ENCODE measurements at places on chromosomes 16 and 17.

DNA sequence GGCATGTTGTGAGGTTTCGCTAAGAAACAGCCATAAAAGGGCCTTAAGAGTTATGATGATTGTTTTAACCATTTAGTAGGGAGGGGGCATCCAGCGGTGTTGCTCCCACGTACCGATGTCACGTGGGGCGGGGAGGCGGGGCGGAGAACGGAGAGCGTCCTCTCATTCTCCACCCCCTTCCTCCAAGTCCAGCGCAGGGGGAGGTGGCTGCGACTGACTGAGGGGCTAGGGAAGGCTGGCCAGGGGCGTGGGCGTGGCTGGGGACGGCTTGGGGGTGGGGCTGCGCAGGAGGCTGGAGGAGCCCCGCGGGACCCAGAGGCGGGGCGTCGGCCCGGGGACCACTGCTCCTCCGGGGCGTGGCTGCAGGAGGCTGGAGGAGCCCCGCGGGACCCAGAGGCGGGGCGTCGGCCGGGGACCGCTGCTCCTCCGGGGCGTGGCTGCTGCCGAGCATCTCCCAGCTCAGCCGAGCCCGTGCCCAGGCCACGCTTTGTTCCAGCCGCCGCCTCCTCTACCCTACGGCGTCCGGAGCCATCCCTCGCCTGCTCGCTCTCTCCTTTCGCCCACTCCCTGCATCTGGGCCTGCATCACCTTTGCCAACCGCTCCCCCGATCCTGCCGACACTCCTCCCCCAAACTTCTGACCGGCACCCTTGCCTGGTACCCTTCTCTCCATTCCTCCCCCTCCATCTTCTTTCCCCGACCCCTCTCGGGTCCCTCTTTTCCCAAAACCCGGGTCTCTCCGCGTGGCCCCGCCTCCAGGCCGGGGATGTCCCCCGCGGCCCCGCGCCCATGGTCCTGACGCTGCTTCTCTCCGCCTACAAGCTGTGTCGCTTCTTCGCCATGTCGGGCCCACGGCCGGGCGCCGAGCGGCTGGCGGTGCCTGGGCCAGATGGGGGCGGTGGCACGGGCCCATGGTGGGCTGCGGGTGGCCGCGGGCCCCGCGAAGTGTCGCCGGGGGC is at the start of gene SARM1:
Gene SARM1, plus strand, starts transcription at position 450 of the 958 bp plus-strand sequence. Its CDS starts 339 bp downstream, at position 789.
- peak; percentile 70 for DNase-seq

GRCh38 chr17:340074-340473 is 12.5 kb downstream of the RPH3AL start:
- DNase-seq, result no peak

- no peak for DNase-seq
Observed at GRCh38 chr16:70800311-70800710, 647 bp downstream of the VAC14 start.

- no peak for DNase-seq
Observed at GRCh38 chr17:28529013-28529400, 22.9 kb downstream of the FOXN1 start.

GRCh38 chr17:55201308-55201932 is 63.3 kb upstream of the HLF start:
- no peak for DNase-seq

DNA sequence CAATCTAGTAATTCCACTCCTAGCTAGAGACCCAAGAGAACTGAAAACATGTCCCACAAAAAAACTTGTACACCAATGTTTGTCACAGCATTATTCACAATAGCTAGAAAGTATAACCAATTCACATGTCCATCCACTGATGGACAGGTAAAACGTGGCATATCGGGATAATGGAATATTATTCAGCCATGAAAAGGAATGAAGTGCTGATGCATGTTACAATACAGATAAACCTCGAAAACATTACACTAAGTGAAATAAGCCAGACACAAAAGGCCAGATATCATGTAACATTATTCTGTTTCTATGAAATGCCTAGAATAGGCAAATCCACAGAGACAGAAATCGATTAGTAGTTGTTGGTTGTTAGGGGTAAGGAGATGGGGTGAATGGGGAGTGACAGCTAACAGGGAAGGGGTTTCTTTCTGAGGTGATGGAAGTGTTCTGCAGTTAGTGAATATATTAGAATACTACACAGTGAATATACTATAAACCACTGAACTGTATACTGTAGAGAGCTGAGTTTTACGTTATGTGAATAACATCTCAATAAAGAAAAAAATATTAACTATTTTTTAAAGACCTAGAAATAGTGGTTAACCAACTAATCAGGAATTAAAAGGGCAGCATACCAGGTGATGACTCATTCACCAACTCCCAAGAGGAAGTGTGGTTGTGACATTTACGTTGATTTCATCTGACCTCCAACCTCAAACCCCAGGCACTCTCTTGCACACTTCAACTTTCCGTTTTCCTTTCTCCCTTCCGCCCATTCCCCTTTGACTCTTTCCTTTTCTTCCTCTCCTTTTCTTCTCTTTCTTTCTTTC is 48.6 kb downstream of the GAS7 start:
- DNase-seq, result no peak

GRCh38 chr17:13096291-13096690 is 78.5 kb upstream of the ELAC2 start:
- no peak for DNase-seq

DNA sequence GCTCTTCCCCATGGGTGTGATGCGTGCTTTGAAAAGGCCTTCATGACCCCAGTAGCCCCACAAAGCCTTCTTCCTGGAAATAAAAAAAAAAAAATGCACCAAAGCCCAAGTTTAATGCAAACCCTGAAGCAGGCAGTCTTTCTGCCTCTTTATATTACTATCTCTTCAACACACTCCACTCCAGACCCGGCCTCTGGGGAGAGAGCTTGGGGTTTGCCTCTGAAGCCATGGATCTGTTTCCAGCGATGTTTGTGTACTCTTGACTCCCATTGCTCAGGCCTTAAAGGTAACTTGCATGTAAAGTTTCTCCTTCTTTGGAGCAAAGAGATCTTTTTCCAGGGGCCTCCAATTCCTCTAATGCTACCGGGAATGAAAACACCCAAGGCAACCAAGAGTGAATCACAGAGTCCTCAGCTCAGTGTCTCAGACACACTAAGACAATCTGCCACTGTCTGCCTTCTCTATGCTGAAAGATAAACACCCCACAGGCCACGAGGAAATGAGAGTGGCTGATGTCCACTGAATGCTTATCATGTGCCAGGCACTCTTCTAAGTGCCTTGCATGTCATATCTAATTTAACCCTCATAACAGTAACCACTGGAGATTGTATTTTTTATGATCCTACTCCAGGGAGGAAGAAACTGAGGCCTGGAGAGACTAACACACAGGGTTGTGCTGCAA is 56.4 kb upstream of the AKTIP start:
- no peak for DNase-seq

DNA sequence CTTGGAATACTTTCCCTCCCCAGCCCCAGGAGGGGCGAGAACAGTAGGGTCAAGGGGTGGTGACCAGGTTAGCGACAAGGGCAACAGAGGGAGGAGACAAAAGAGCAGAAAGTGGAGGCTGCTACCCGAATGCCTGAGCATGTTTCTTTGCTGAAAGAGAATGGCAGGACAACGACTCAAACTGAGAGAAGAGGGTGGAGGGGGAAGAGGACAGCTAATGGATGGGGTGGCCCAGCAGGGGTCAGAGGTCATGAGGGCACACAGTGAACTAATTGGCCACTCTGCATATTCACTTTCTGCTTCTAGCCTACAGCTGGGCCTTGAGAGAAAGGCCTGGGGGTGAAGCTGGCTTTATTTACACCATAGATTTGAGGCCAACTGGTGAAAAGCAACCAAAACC is 19.1 kb upstream of the DDX52 start:
- DNase-seq, result no peak

- DNase-seq, result no peak
Observed at GRCh38 chr17:43175213-43176118, 4.5 kb downstream of the NBR1 start.

GRCh38 chr16:21654881-21655280 is 2.5 kb upstream of the IGSF6 start:
- no peak for DNase-seq

GRCh38 chr16:54939510-54940278 is 9.0 kb downstream of the IRX5 start:
- DNase-seq, result no peak

DNA sequence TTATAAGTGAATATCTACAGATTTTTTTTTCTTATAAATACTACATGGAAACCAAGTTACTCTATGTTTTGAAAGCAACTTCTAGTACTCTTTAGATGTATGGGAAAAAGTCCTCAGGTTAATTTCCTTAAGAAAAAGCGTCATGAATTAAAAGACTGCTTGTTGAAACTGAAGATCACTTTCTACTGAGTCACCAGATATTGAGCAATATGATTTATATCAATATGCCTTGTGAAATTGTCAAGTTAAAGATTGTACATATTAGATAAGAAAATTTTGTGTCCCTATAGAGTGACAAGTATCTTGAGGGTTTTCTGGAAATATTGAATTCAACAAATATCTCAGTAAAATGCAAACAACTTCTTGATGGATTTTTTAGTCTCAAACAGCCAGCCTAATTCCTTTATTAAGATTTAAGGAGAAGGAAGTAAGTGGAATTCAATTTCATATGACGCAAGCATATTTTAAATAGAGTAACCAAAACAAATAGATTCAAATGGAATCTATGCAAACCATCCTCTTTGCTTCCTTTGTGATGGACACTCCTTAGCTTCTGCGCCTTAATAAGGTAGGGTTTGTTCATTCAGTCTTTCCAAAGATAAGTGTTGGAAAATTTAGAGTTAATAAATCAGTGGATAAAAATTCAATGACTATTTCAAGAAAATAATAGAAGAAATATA is 16.6 kb downstream of the KRT12 start:
- no peak for DNase-seq

- DNase-seq, result no peak
Observed at GRCh38 chr17:48809182-48809581, 7.8 kb downstream of the TTLL6 start.

GRCh38 chr16:88759245-88759975 is 25.6 kb downstream of the PIEZO1 start:
- DNase-seq, result no peak

GRCh38 chr16:84356591-84357116 is 11.7 kb upstream of the ATP2C2 start:
- DNase-seq, result no peak

DNA sequence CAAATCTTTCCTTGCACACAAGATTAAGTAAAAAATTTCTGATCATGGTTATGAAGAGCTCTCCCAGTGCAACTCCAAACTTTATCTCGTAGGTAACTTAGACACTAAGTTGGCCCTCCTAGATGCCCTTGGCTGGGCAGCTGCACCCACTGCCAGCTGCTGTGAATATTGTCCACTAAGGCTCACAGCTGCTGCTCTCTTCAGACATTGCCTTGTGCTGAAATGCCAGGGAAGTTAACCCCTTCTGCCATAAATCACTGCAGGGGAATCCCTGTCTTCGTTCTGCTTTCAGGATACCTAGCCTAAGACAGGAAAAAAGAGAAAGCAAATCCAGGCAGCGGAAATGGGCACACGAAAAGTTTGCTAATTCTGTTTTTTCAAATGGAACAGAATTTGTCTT is 106.4 kb downstream of the IRX5 start:
- no peak for DNase-seq

DNA sequence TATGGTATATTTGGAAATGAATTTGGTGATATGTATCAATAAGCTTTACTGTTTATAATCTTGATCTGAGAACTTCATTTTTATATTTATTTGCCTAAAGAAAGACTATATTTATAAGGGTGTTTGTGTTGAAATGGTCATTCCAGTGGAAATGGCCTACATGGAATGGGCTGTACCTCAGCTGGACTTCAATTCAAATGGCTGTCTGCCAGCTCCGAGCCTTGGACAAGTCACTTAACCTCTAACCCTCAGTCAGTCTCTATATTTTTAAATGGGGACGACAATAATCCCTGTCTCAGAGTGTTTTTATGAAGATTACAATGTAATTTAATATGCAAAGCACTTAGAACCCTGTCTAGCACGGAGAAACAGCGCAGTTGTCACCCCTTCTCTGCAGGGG is 260.8 kb upstream of the CACNG5 start:
- DNase-seq, result no peak

DNA sequence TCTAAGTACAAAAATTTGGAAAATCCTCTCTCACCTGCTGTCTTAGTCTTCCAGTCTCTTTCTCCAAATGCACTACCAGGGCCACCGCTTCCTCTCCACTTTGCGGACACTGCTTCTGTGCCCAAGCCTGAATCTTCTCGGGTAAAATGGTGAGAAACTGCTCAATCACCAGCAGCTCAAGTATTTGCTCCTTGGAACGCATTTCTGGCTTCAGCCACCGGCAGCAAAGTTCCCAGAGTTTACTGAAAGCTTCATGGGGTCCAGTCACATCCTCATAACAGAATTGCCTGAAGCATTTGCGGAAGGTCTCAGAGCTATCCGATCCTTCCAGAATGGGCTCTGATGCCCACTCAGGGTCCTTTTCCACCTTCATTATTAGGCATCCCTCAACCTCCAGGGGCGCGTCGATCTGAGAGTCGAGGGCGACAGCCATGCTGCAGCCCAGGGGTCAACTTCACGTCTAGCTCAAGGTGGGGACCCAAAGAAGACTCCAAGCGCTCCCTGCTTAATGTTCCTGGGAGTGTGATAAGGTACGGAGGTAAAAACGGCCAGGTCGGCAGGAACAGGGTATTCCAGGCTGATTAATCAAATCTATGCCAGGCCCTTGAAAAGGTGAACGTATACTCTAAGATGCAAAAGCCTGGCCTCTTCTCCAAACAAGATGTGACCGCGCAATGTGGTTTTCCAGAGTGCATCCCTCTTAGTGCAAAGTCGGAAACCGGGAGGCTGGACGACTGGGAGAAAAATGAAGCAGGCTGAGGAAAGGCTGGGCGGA is 763 bp downstream of the ZKSCAN2 start:
- DNase-seq, result no peak

- no peak for DNase-seq
Observed at GRCh38 chr16:49019081-49019633, 262.5 kb downstream of the CBLN1 start.

- DNase-seq, result no peak
Observed at GRCh38 chr16:17850581-17851250, 380.0 kb upstream of the XYLT1 start.

GRCh38 chr16:86353148-86353547 is 157.2 kb upstream of the FOXF1 start:
- DNase-seq, result no peak

- no peak for DNase-seq
Observed at GRCh38 chr17:55540414-55541091, 29.3 kb upstream of the SMIM36 start.

GRCh38 chr16:53946746-53947386 is 242.9 kb downstream of the FTO start:
- DNase-seq, result no peak

- DNase-seq, result no peak
Observed at GRCh38 chr17:44176671-44177501, 6.4 kb downstream of the ASB16 start.

DNA sequence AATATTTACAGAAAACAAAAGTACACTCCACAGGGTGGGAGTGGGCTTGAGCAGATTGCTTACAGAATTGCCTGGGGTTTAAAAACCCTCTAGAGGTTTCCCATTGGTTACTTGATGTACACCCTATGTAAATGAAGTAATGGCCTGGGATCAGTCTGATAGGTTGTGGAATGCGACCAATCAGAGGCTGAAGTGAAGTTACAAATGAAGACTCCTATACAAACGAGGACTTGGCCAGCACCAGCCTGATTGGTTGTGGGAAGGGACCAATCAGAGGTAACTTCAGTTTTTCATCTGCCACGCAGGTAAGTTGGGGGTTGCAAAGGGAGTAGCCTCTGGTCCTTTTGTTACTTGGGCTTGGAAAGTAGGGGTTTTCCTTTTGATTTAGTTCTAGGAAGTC is 8.8 kb downstream of the EEF2K start:
- DNase-seq, result no peak

- no peak for DNase-seq
Observed at GRCh38 chr17:36593656-36594316, 2.1 kb downstream of the DHRS11 start.

GRCh38 chr17:77492446-77493237 is 351.9 kb downstream of the SEC14L1 start:
- no peak for DNase-seq

Measured in stimulated activated CD4-positive, alpha-beta T cell treated with anti-CD3 and anti-CD28 coated beads, TNF-alpha, amount 100 ng/mL, for 48 hours (primary cell).